Mucosa of descending colon (tissue), 3 donors: ENCODE measurements at places on chromosomes 6 and 20.

DNA sequence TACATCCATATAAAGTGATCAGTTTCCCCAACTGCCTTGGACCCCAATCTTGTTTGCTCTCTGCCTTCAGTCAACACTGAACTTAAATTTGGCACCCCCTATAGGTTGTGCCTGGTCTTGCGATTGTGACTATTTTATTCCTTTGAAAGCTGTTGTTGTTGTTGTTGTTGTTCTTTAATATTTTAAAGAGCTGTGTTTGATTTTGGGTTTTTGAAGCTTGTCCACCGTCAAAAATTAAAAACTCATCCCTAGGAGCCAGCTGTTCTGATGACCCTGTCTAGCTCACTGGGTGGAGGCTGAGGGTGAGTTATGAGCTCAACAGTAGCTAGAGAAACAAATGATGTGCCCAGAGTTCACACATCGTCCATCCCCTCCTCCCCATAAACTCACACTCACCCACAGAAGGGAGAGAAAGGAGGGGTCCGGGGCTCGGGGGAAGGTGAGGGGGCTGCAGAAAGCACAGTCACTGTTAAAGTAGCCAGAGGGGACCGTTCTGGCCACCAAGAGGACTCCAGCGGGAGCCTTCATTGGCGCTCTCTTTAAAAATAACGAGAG is 4.0 kb downstream of the SIM1 start:
- DNase-seq, result no peak

GRCh38 chr6:15604843-15605242 is 58.0 kb downstream of the DTNBP1 start:
- no peak for DNase-seq

- peak; percentile 87 for DNase-seq
These were observed at the start of gene TGM2 for GRCh38 chr20:38165089-38165965. Gene TGM2 (minus strand): TSS chr20:38165270. CDS start chr20:38165198, 72 bp downstream.

- no peak for DNase-seq
These were observed 73.3 kb downstream of the CAP2 start for GRCh38 chr6:17466707-17467106.
